ENCODE measurements at places on chromosomes 1 and 21. TPM values are rescaled to one million over a fixed set of nuclear protein-coding genes. Genes with fewer than 3 reads are reported as not detected.

HES2 gene
- 0.03 TPM for total RNA-seq

PHC2 gene
- total RNA-seq: 88.1 TPM

UBXN10 gene
- not detected for total RNA-seq

MPZ gene
- total RNA-seq: not detected

POU3F1 gene
- not detected for total RNA-seq

SPRR3 gene
- not detected for total RNA-seq

SYT6 gene
- not detected for total RNA-seq

DENND4B gene
- total RNA-seq: 12.6 TPM

KCTD3 gene
- total RNA-seq: 45.0 TPM

C1orf105 gene
- not detected for total RNA-seq

NBPF10 gene
- total RNA-seq: 2.1 TPM

PRMT6 gene
- total RNA-seq: 19.6 TPM

RIPPLY3 gene
- not detected for total RNA-seq

DDX59 gene
- total RNA-seq: 16.5 TPM

SH3GLB1 gene
- total RNA-seq: 44.0 TPM

ZBTB18 gene
- 38.0 TPM for total RNA-seq

AIRE gene
- not detected for total RNA-seq

SPRR1A gene
- not detected for total RNA-seq

CDC7 gene
- 15.4 TPM for total RNA-seq

KCNK2 gene
- not detected for total RNA-seq

RAB25 gene
- total RNA-seq: not detected

LCE3D gene
- not detected for total RNA-seq

OR10Z1 gene
- not detected for total RNA-seq

S100A3 gene
- 0.31 TPM for total RNA-seq

KRTAP7-1 gene
- not detected for total RNA-seq

MEX3A gene
- 0.13 TPM for total RNA-seq

CR1 gene
- not detected for total RNA-seq

SF3B4 gene
- 16.4 TPM for total RNA-seq

CYP4A22 gene
- not detected for total RNA-seq

OR2AK2 gene
- total RNA-seq: not detected

KCNN3 gene
- not detected for total RNA-seq

MAEL gene
- total RNA-seq: not detected

DNAJC28 gene
- total RNA-seq: 1.6 TPM

TEX38 gene
- total RNA-seq: not detected

NIT1 gene
- 16.9 TPM for total RNA-seq

AURKAIP1 gene
- total RNA-seq: 360 TPM

PGD gene
- total RNA-seq: 44.6 TPM

CHIT1 gene
- total RNA-seq: not detected

DISP1 gene
- 3.7 TPM for total RNA-seq

TACSTD2 gene
- not detected for total RNA-seq

DDR2 gene
- total RNA-seq: 52.7 TPM

PDE4B gene
- 12.4 TPM for total RNA-seq

MFAP2 gene
- total RNA-seq: 16.7 TPM

ARHGEF10L gene
- 12.8 TPM for total RNA-seq

CFAP45 gene
- total RNA-seq: not detected

ITGB2 gene
- 120 TPM for total RNA-seq

TMEM82 gene
- not detected for total RNA-seq

IFI16 gene
- 26.1 TPM for total RNA-seq

UTS2 gene
- total RNA-seq: not detected

SIK1 gene
- 5.3 TPM for total RNA-seq

NBPF8 gene
- 8.8 TPM for total RNA-seq

SLC5A9 gene
- total RNA-seq: not detected

NCAM2 gene
- not detected for total RNA-seq

SELE gene
- 0.21 TPM for total RNA-seq

TMEM50A gene
- 102 TPM for total RNA-seq

JMJD4 gene
- total RNA-seq: 28.8 TPM

VWA1 gene
- total RNA-seq: 0.31 TPM

PLA2G2F gene
- not detected for total RNA-seq

PTPN14 gene
- 39.1 TPM for total RNA-seq
